Right hindlimb (tissue), 1 donor: ENCODE measurements at places on chromosomes 7 and 10.
A peak's percentile ranks its signal among the peaks of the same experiment; 100 is the strongest.

- DNase-seq: no peak
Measured at GRCh38 chr10:10500937-10501336, 516.7 kb upstream of the CELF2 start.

DNA sequence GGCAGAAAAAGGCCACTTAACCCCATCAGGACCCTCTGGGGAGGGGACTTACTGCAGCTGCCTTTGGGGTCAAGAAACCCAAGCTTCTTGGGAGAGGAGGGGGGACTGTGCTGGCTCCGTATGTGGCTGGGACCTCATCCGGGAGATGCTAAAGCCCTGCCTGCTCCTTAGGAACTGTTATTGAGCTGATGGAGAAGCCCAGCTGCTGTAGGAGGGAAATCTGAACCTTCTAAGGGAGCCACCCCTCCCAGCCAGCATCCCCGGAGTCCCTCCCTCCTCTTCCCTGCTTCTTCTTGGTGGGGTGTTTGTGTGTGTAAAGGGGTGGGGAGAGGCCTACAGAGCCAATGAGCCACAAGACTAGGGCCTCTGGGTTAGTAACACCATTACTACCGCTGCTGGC lies 8.2 kb downstream of the KCNIP2 start:
- no peak for DNase-seq

- peak; percentile 29 for DNase-seq
Measured at GRCh38 chr10:117391436-117392205, 16.4 kb upstream of the PDZD8 start.

GRCh38 chr7:1866601-1867000 lies 196.5 kb downstream of the ELFN1 start:
- no peak for DNase-seq

DNA sequence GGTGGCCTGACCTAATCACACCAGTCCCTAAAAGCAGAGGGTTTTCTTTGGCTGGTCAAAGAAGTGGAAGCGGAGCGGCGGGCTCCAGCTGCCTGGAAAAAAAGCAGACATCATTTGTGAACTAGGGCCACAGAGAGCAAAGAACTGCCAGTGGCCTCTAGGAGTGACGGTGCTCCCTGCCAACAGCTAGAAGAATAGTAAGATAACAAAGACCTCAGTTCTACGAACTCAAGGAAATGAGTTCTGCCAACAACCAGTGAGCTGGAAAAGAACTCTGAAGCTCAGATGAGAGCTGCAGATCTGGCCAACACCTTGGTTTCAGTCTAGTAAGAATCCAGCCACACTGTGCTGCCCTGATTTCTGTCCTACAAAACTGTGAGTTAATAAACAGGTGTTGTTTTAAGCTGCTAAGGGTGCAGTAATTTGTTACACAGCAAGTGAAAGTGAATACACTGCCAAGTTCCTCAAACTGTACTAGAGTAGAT lies 178.0 kb downstream of the SRPK2 start:
- DNase-seq: no peak
